ENCODE measurements at places on chromosomes 13 and 19. TPM values are rescaled to one million over a fixed set of nuclear protein-coding genes. Genes with fewer than 3 reads are reported as not detected.

GRCh38 chr19:19533841-19534240 lies 4.2 kb upstream of the CILP2 start:
- no peak for DNase-seq

DNA sequence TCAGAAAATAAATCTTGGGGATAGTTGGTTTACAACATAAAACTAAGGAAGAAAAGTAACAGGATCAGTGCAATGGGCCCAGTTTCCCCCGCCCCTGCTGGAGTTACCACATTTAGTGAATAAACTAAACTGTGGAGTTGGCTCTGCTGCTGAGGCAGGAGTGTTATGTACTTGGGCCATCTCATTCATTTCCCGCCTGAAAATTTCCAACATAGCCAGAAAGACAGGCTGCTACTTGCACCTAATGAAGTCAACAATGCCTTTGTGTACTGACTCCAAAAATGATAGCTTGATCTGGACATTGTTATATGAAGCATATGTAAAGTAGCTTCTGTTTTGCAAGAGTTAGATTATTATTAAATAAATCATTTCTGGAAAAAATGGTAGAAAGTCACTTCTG lies 7.9 kb upstream of the RNASEH2B start:
- no peak for DNase-seq

GRCh38 chr13:24185591-24186232 lies 25.2 kb downstream of the SPATA13 start:
- DNase-seq, result no peak

DNA sequence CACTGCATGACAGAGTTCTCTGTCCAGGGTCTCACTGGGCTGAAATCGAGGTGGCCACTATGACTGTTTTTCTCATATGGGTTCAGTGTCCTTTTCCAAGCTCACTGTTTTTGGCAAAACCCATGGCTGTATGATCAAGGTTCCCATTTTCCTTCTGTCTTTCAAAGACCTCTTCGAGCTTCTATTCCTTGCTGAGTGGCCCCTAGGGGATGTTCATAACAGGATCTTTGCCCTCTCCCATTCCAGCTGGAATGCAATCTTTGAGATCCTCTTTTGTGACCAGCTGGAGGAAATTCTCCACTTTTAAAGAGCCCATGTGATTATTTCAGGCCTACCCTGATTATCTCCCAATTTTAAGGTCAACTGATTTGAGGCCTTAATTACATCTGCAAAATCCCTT lies 572.5 kb upstream of the SLC10A2 start:
- DNase-seq, result no peak

The KIR2DL1 gene
- total RNA-seq, result not detected

DNA sequence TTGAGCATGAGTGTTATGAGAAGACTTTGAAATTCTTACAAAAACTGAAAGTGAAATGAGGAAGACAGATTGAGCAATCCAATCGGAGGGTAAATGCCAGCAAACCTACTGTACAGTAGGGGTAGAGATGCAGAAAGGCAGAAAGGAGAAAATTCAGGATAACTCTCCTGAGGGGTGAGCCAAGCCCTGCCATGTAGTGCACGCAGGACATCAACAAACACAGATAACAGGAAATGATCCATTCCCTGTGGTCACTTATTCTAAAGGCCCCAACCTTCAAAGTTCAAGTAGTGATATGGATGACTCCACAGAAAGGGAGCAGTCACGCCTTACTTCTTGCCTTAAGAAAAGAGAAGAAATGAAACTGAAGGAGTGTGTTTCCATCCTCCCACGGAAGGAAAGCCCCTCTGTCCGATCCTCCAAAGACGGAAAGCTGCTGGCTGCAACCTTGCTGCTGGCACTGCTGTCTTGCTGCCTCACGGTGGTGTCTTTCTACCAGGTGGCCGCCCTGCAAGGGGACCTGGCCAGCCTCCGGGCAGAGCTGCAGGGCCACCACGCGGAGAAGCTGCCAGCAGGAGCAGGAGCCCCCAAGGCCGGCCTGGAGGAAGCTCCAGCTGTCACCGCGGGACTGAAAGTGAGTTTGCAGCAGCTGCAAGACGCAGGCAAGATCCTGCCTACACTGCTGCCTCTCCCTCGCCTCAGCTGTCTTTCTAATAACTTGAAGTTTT lies at the start of gene TNFSF13B:
Gene TNFSF13B (plus strand): TSS at position 118 of the 728 bp plus-strand sequence. CDS start 178 bp downstream, at position 296.
- no peak for DNase-seq

The ANKRD24 gene
- total RNA-seq, result 1.2 TPM

The S1PR5 gene
- total RNA-seq, result 0.47 TPM

The NPAS1 gene
- 1.4 TPM for total RNA-seq

- no peak for DNase-seq
Measured at GRCh38 chr19:13098277-13099072, 4.2 kb downstream of the LYL1 start.

- no peak for DNase-seq
Measured at GRCh38 chr19:29154163-29154562, 58.8 kb downstream of the UQCRFS1 start.

DNA sequence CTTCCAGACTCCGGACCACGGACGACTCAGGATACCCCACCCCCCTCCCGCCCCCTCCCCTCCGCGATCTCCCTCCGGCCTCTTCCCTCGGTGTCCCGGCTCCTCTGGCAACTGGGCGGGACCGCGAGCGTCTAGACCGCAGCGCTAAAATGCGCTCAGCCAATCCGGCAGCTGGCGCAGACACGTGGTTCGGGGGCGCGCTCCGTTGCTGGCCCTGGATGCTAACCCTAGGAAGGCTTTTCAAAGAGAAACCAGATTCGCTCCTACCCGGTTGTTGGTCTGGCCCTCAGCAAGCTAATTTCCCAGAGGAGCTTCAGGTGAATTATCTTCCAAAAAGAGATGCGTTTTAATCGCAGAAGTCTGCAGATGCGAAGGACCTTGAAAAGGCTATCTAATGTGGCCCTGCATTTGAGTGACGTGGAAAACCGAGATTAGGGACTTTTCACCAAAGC lies at the start of gene DZIP1:
Gene DZIP1 (minus strand): TSS at position 106 of the 452 bp plus-strand sequence. CDS start 2,677 bp downstream, outside the sequence.
- no peak for DNase-seq

- no peak for DNase-seq
Measured at GRCh38 chr13:43154156-43154651, 130.8 kb downstream of the DNAJC15 start.

The ZIC2 gene
- total RNA-seq, result not detected

GRCh38 chr13:59706101-59706976 lies 457.4 kb downstream of the DIAPH3 start:
- no peak for DNase-seq

The LYPD5 gene
- total RNA-seq, result 15.0 TPM

GRCh38 chr19:34507414-34508067 lies 26.0 kb downstream of the WTIP start:
- DNase-seq, result no peak

DNA sequence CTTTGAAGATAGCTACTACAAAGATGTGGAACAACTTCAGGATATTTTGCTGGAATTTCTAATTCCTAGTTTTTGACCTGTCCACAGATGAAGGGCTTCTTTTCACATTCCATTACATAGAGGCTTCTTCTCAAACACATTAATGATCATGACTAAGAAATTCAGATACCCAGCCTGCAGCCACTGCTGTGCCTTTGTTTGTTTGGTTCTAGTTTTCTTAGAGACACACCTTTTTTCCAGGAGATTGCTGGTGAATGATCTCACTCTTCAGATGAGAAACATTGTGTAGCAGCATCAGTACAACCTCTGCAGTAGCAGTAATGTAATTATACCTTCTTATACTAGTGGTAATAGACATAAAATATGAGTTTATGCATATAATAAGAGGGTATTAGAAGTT lies 5.0 kb downstream of the TDRD3 start:
- DNase-seq, result no peak

DNA sequence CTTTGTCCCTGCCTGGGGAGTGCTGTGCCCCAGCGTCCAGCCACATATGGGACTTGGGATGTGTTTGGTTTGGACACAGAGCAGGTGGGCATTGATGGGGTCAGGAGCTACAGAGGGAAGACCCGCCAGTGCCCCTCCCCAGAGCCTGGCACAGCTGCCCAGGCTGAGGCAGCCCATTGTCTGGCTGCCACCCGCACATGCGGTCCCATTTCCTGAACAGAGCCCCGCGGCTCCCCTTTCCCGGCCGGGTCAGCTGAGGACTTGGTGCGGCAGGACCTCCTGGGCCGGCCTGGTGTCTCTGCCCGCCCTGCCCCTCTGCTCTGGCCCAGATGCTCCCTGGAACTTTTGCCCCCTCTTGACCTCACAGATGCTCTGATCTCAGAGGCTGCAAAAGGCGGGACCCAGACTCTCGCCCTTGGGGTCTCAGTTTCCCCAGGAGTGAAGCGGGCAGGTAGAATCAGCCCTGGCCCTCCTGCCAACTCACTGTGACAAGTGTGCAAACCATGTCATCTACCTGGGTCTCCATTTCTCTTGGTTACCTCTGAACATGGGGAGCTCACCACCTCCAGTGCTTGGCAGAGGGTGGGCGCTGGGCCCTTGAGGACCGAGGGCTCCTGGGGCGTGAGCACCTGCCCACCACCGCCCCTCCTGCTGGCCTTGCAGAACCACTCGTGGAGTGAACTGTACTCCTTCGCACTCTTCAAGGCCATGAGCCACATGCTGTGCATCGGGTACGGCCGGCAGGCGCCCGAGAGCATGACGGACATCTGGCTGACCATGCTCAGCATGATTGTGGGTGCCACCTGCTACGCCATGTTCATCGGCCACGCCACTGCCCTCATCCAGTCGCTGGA lies 17.8 kb downstream of the HCN2 start:
- no peak for DNase-seq

DNA sequence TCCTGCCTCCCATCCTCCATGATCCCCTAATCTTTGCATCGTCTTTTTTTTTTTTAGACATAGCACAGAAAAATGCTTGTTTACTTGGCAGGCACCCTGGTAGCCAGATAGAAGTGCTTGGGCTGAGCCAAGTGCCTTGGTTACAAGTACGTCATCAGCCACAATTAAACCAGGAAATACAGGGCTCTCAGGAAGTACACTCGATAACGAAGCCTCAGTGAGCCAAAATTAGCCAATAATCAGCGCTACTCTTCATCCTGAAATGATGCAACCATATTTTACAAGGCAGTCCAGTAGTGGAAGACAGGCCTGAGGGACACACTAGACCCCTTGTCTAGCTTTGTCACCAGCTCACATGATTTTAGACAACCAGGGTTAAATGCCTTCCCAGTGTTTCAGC lies 194.0 kb upstream of the NBEA start:
- DNase-seq, result no peak

The RNF17 gene
- not detected for total RNA-seq

The KLK15 gene
- not detected for total RNA-seq
